IMR-90 (cell line): ENCODE measurements at places on chromosomes 3 and 15.

GRCh38 chr3:136818191-136818768 is 646 bp upstream of the SLC35G2 start:
- DNase-seq: peak; percentile 92

DNA sequence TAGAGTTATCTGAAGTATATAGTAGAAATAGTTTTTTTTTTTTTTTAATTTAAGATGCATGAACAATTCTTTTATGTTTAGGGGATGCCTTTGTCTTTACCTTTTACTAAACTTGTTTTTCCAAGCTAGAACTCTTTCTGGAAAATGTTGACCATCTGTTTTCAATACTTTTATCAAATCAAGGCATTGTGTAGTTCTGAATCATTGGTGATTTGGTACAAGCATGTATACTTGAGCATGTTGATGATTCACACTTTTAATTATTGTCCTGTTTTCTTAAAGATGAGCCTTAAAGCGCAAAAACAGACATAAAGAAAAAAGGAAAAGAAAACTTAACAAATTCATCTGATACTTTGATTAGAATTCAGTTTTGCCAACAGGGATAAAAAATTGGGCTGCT is 28.3 kb downstream of the PDCD6IP start:
- DNase-seq: peak; percentile 75

- no peak for DNase-seq
Observed at GRCh38 chr15:77075528-77075927, 4.6 kb upstream of the TSPAN3 start.

- DNase-seq: peak; percentile 73
Observed at GRCh38 chr15:75067123-75067830, 43.9 kb downstream of the PPCDC start.

DNA sequence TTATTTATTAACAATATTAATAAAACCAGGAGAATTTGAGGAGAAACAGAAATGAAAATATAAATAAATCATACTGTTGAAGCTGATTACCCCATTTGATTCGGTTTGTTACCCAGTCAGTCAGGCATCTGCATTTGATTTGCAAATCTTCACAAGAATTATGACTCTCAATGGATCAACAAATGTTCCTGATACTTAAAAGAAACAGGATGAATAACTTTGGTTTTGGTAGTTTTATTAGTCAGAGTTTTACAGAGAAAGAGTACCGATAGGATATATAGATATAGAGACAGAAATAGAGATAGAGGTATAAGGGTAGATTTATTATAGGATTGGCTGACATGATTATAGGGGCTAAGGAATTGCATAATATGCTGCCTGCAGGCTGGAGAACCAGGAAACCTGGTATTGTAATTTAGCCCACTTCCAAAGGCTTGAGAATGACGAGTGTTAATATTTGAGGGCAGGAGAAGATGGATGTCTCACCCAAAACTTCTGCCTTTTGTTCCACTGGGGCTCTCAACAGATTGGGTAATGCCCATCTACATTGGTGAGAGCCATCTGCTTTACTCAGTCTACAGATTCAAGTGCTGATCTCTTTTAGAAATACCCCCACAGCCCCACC is 241.6 kb upstream of the COL8A1 start:
- DNase-seq: no peak

GRCh38 chr3:17190353-17191078 is 305.8 kb downstream of the PLCL2 start:
- DNase-seq: no peak

DNA sequence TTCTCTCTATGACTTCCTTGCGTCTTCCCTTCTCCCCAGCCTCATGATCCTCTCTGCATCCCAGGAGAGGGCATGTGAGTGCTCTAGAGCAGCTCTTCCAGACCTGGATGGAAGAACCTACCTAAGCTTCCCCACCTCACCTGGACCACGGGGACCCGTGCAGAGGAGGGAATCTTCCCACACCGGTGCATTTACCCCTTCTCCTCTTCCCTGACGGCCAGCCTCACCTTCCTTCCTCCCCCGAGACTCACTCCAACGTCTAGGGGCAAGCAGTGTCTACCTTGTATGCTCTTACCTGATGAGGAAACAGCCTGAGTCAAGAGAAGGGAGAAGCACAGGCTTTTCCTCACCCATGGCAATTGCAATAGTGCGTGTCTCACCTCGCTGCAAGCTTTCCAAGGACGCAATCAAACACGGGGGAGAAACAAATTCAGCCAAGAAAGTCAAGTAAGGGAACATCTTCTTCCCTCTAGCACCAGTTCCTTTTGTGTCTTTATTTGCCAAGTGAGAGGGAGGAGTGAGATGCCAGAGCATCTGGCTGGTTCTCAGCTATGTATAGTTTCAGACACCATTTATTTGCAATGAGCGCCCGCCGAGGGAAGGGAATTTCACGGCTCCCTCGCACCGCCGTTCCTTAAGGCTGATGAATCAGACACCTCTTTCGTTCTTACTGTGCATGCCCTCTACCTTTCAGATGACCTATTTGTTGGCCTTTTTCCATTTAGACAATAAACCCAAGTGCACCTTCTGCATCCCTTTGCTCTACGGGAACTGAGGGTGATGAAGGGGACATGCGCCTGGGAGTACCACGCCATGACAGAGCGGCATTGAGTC is 1.8 kb upstream of the CCR9 start:
- no peak for DNase-seq

DNA sequence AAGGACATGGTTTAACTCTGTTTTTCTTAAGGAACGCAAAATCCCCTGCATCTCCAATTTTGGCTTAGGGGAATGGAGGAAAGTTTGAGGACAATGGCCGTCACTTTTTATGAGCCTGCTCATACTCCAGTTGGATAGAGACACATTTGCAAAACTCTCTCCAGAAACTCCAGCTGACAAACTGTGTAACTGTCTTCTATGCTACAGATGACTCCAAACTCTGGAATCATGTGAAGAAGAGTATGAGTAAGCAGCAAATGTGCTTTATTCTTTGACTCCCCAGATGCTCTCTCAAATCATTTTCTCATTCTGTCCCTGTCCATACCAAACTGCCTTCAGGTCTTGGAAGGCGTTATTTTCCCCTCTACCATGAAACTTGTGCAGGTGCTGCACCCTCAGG is 226.5 kb upstream of the GPR149 start:
- DNase-seq: no peak

- peak; percentile 98 for DNase-seq
Observed at GRCh38 chr15:56040081-56041035, 46.9 kb upstream of the NEDD4 start.

GRCh38 chr15:44035781-44036699 is 159.0 kb downstream of the FRMD5 start:
- DNase-seq: peak; percentile 59

GRCh38 chr15:52493968-52494367 is 34.7 kb downstream of the MYO5A start:
- peak; percentile 45 for DNase-seq

DNA sequence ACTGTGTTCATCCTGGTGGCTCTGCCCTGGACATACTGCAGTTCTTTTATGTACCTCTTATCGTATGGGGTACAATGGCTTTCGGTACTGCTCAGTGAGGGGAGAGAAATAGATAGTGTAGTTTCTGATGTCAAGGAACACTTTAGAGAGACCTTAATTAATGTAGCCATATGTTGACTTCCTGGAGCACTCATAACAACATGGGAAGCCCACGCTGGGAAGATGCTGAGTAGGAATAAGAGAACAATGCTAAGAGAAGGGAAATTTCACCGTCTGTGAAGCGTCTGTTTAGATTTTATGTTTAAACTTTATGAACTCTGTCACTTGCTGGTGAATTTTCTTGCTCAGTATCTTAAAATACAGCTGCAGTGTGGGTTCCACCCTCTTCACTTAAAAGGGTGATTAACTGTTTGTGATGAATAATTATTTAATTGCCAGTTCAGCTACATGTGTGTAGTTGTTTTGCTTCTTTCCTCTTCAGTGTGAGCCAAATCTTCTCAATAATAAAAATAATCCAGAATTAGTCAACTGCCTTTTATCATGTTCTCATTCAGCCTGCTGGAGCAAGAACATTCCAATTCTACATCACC is 373.1 kb upstream of the TPRG1 start:
- DNase-seq: no peak

DNA sequence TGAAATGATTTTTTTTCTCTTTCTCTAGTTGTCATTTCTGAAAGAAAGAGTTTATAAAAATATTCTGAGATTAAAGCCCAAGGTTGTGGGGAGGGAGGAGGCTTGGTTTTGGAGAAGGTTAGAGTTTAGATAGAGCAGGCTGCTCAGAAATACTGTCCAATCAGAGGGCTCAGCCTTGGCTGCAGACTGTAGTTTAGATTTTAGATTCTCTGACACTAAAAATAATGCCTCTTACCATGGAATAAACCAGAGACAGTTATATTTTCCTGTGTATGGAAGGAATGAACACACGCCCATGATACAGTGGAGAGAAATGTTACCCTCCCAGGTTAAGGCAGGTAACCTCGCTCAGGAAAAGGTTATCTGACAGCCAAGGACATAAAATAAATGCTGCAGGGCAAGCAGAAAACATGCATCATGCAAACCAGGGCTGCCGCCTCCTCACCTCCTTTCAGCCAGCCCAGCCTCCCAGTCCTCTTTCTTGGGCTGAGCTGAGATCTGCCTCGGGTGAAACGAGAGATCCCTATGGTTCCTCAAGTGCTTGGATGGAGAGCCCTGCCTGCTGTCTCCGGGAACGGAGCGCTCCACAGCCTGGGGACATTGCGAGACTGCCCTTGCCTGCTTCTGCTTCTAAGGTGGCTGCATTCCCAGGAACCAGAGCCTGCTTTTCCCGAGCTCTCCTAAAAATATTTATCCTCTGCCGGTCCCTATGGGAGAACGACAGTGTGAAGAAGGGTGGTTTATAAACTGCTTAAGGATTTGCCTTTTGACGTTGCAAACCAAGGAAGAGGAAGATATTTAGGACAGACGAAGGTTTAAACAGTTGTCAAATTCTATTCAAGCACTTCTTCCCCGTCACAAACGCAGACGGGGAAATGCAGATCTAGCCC is 848 bp downstream of the NCEH1 start:
- DNase-seq: peak; percentile 41

DNA sequence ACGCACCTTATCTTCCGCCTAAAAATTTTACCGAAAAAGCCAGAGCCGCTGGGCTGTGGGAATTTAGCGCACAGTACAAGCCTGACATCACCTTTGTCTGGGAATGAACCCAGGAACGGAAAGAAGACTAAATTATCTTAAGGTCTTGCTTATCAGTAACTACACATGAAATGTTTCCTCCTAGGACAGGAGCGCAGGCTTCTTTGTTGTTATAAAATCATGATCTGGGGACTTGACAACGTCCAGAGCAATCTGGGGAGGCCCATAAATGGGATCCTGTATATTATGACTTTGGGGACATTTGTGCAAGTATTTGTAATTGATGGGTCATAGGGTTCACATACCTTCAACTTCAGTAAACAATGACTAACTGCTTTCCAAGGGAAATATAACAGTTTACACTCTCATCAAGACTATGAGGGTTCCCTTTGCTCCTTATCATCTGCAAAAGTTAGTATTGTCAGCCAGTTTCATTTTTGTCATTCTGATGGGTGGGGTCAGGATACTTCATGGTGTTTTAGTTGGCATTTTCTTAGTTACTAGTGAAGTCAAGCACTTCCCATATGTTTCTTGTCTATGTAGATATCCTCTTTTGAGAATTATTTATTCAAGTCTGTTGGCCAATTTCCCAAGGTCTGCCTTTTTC is 213.9 kb upstream of the PFN2 start:
- peak; percentile 11 for DNase-seq

DNA sequence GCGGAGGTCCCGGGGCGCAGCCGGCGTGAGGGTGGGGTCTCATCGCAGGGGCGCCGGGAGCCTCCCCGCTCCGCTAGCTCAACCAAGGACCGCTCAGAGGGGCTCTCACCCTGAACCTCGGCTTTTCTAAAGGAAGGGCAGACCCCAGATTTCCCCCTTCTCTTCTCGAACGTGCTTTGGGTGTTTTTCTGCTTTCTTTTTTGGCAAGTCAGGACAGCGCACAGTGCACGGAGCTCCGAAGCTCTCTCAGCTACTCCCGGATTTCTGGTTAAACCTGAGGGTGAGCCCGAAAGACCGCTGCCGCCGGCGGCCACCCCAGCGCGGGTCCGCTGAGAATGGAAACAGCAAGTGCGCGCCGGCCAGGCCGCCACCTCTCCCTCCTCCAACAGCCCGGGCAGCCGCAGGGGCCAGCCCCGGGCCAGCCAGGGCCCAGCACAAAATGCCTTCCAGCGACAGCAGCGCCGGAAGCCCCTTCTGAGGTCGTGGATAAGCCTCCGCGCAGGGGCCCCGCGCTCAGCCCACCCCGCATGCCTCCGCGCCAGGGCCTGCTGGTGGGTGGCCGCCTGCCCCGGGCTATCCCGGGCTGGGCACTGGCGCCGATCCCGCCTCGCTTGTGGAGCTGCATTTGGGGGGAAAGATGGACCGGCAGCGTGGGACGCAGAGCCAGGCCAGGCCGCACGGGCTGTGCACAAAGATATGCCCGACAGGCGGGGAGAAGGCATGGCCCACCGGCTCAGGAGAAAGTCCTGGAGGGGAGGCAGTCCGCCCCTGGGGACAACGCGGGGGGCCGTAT is 8.2 kb upstream of the OCA2 start:
- no peak for DNase-seq

DNA sequence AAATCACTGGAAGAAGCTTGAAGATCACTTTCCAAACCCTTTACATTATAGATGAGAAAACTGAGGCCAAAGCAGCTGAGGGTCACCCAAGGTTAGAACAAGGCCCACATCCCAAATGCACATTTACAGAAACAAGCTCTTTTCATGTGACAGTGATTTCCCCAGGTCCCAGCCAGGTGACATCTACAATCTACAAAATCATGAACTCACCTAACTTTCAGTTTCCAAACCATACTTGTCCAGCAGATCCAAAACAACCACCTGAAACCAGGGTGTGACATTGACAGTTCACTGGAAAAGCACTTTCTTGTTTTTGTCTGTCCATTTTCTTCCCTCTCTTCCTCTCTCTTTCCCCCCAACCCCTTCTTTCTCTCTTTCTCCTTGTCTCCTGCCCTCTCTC is 132.2 kb upstream of the PRICKLE2 start:
- no peak for DNase-seq
